Adrenal gland (tissue), 19 donors: ENCODE measurements at places on chromosomes 2 and 18. TPM values are rescaled to one million over a fixed set of nuclear protein-coding genes. Genes with fewer than 3 reads are reported as not detected.

The LMAN1 gene
- polyA plus RNA-seq: 20.2 TPM

The CXXC1 gene
- 35.6 TPM for polyA plus RNA-seq

The DNER gene
- 56.9 TPM for polyA plus RNA-seq

The HOXD9 gene
- 7.5 TPM for polyA plus RNA-seq

GRCh38 chr2:73050121-73050545 lies 21.4 kb downstream of the SFXN5 start:
- DNase-seq: no peak

- no peak for DNase-seq
Measured at GRCh38 chr18:74980669-74981068, 228.3 kb downstream of the PTGR3 start.

GRCh38 chr2:190458352-190459107 lies 50.4 kb downstream of the MFSD6 start:
- no peak for DNase-seq

DNA sequence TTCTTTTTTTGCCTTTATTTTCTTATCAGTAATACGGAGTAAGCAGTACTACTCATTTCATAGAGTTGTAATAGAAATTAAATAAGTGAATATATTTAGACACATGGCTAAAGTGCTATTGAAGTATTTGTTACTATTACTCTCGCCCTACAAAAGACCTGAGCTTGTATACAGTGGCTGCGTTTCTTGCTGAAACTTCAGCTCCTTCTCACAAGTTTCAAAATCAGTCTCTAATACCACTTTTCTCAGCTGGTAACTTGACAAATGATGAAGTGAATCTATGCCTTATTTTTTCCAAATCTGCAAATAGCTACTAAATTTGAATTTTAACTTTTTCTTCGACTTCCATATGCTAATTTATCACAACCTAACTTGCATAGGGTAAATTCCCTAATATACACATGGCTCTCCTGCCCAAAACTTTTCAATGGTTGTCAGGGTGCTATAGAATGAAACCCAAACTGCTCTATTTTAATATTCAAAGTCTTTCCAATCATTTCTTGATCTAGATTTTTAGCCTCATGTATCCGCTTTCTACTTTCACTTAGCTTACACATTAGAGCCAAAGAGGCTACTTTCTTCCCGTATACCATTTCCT lies 347.8 kb upstream of the GULP1 start:
- DNase-seq: no peak

DNA sequence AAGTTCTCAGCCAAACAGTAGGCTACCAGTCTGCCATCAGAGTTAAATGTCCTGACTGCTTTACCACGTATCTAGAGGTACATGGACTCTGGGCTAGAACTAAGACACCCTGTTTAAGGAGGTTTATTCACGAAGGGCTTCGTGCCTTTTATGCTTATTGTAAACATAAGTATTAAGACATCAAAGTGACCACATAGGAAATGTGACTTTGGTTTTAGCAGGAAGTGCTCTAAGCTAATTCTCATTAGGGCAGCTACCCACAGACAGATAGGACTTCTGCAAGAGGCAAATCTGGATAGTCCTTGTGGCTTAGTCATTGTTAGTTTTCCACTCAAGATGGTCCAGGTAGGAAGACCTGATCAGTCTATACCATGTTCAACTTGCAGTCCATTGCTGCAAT lies 233.3 kb upstream of the MGAT5 start:
- no peak for DNase-seq
